ENCODE measurements at places on chromosomes 1 and 21. TPM values are rescaled to one million over a fixed set of nuclear protein-coding genes. Genes with fewer than 3 reads are reported as not detected.
A peak's percentile ranks its signal among the peaks of the same experiment; 100 is the strongest.

YTHDF2 gene
- polyA plus RNA-seq: 123 TPM

NR0B2 gene
- not detected for polyA plus RNA-seq

HSD3B2 gene
- polyA plus RNA-seq: not detected

KCNT2 gene
- polyA plus RNA-seq: 3.5 TPM

C1orf94 gene
- 4.3 TPM for polyA plus RNA-seq

FAM110D gene
- 0.39 TPM for polyA plus RNA-seq

PTPN22 gene
- 0.40 TPM for polyA plus RNA-seq

FCRL1 gene
- polyA plus RNA-seq: not detected

ABCG1 gene
- polyA plus RNA-seq: 1.7 TPM

- DNase-seq: no peak
Measured at GRCh38 chr1:41868241-41868998, 50.3 kb downstream of the HIVEP3 start.

GRCh38 chr21:33817138-33817537 is 98.5 kb downstream of the ATP5PO start:
- no peak for DNase-seq

DNA sequence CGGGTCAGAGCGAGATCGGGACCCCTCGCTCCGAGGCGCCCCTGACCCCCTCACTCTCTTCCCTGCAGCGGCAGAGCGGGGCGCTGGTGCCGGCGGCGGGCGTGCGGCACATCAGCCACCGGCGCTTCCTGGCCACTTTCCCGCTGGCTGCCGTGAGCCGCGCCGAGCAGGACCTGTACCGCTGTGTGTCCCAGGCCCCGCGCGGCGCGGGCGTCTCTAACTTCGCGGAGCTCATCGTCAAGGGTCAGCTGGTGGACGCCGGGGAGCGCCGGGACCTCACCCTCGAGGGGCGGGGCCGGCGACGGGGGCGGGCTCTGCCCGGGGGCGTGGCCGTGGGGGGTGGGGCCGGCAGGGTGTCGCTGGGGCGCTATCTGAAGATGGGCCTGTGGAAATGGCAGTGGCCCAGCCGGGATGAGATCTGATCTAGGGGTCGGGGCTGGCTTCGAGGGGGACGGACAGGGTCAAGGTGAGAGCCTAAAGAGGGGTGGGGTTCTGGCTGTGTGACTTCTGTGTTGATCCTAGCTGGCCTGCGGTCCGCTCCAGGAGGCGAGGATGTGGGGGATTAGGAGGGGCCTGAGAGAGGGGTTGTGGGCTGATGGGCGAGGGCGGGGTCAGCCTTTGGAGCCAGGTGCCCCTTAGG is 23.6 kb downstream of the PTPRU start:
- DNase-seq: peak; percentile 84

- no peak for DNase-seq
Measured at GRCh38 chr1:245864872-245865271, 642.2 kb downstream of the SMYD3 start.

- no peak for DNase-seq
Measured at GRCh38 chr1:234578087-234578486, 31.9 kb downstream of the IRF2BP2 start.

DNA sequence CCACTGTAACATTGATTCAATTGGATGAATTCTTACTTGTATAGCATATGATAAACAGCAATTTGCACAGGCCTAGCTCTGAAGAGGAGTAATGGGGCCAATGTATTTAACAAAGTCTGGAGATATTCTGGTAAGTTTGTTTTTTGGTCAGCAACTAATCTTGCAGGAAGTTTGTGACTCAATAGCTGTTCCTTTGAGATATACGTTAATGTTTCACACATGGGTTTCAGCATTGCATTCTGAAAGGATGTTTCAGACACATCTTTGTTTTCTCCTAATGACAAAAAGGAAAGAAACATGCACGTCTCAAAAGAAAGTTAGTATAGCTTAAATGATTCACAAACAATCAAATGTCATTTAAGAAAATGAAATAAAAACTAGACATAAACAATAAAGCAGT is 49.0 kb downstream of the LTN1 start:
- no peak for DNase-seq

DNA sequence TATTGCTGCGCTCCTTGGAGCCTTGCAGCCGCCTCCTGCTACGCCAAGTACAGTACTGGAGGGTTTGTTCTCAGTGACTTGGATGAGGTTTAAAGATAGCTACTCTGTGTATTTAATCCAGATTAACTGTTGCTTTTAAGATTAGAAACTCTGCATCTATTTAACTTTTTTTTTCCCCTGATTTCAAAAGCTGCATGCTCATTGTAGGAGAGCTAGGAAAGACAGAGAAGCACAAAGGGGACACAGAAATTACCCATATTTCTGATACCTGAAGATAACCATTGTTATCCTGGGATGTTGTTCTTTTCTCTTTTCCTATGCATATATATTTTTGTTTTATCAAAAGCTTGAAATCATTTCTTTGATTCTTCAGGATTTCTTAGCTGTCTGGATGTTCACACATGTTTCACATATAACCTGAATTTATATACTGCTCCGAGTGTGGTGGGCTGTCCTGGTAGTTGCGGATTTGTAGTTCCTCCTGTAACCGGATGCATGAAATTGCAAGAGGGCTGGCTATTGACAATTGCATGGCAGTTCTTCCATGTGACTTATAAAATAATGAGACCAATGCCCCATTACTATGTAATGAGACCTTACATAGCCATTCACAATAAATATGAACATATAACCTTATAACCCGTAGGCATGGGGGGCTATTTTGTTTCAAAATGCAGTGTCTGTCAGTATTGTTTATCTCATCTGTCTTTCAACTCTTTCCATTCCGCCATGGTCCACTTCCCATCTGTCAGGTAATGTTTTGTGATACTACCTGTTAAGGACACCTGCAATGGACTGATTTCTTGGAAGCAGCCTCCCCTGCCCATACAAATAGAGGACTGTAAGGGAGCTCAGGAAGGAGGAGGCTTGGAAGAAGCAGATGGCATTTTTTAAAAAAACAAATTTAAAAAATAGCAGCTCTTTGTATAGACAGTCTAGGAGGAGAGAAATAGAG is 1.4 kb downstream of the RAVER2 start:
- no peak for DNase-seq

DNA sequence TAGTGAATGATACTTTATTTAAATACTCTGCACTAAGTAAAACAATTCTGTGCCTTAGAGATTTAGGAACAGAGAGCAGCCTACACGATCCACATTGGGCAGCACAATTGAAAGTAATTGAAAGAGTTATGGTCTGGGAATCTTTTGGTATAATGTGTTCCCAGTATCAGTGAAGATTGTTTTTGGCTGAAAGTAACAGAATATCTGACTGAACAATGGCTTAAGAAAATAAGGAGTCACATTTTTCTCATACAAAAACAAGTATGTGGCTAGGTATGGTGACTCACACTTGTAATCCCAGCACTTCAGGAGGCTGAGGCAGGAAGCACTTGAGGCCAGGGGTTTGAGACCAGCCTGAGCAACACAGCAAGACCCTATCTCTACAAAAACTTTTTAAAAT is 306.2 kb downstream of the NFIA start:
- DNase-seq: no peak

DNA sequence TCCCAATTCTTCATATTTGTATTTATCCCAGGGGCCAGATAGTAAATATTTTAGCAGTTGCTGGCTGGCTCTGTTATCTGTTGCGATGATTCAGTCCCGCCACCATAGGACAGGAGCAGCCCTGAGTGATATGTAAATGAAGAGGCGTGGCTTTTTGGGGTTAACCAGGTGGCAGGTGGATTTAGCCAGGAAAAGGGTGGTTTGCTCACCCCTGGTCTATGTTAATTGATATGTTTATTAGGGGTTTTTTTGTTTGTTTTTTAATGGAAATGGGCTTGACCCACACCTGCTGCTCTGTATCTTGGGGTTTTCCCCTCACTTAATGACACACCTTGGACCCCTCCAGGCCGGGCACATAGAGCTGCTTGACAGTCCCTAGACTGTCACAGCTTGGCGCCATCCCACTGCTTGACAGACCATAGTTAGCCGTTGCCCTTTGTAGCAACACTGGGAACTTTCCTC is 62.8 kb downstream of the PIK3CD start:
- DNase-seq: peak; percentile 96

DNA sequence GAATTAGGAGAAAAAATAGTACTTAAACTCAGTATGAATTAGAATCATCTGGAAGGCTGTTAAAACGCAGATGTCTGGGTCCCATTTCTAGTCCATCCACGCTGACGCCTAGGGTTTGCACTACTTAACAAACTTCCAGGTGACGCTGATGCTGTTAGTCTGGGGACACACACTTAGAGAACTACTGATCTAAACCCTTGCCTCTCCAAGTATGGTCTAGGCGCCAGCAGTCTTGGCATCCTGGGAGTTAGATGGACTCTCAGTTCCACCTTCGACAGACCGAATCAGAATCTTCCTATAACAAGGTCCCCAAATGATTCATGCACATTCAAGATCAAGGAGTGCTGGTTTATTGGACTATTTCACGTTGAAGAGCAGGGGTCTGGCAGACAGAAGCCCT is 11.5 kb downstream of the DIO1 start:
- no peak for DNase-seq

DNA sequence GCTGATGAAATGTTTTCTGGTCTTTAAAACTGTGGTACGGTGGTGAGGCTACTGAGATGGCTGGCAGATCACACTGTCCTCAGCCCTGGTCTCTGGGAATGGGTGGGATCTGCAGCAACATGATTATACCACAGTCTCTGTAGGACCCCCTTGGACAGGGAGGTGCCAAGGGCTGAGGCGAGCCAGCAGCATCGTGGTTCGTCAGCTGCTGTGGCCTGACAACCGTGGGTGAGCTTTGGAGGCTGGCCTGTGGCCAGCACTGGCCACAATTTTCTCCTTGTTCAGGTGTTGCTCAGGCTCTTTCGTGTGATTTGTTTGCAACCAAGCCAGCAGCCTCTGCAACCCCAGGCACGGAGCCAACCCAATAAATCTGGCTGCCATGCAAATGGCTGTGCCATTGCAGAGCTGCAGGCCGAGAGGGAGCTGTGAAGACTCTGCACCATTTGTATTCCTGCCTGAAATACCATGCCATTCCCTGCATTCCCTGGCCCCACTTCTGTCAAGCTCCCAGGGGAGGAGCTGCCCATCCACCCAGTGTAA is 70.9 kb downstream of the PCP4 start:
- DNase-seq: no peak

GRCh38 chr1:39394598-39394997 is 96.8 kb upstream of the BMP8A start:
- DNase-seq: no peak

- peak; percentile 55 for DNase-seq
Measured at GRCh38 chr1:207321790-207322645, 540 bp downstream of the CD55 start.

GRCh38 chr21:17526776-17527175 is 13.9 kb downstream of the CXADR start:
- no peak for DNase-seq

- DNase-seq: no peak
Measured at GRCh38 chr1:178160736-178161475, 67.0 kb downstream of the RASAL2 start.

- DNase-seq: no peak
Measured at GRCh38 chr1:71668065-71668464, 587.2 kb upstream of the ZRANB2 start.

DNA sequence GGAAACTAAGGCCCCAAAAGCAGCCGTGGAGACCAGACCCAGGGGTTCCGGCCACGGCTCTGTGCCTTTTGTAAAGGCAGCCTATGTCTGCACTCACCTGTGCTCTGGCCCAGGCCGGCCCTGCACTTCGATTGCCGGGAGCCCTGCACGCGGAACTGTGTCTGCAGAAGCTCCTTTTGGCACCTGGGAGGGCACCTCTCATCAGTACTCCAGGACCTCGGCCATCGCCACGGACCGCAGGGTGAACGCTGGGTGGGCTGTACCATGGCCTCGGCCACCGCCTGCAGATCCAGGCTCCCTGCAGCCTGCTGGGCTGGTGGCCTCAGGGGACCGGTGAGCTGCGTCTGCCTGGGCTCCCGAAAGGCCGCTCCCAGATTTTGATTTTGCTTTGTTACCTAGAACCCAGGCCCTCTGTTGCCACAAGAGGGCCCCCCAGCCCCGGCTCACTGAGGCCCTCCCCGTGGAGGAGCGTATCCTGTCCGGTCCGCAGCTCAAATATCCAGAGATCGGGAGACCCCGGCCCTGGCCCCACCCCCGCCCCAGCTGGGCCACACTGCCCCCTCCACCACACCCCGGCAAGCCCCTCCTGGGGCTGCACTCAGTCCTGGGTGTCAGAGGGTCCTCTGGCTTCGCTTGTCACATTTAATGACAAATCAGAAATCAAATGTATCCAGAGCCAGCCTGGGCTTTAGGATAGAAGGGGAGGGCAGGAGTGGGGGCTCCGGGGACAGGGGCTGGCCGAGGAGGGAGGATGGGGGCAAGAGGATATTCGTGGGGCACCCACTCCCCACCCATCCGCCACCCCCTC is 60.2 kb upstream of the PDE9A start:
- DNase-seq: peak; percentile 94

DNA sequence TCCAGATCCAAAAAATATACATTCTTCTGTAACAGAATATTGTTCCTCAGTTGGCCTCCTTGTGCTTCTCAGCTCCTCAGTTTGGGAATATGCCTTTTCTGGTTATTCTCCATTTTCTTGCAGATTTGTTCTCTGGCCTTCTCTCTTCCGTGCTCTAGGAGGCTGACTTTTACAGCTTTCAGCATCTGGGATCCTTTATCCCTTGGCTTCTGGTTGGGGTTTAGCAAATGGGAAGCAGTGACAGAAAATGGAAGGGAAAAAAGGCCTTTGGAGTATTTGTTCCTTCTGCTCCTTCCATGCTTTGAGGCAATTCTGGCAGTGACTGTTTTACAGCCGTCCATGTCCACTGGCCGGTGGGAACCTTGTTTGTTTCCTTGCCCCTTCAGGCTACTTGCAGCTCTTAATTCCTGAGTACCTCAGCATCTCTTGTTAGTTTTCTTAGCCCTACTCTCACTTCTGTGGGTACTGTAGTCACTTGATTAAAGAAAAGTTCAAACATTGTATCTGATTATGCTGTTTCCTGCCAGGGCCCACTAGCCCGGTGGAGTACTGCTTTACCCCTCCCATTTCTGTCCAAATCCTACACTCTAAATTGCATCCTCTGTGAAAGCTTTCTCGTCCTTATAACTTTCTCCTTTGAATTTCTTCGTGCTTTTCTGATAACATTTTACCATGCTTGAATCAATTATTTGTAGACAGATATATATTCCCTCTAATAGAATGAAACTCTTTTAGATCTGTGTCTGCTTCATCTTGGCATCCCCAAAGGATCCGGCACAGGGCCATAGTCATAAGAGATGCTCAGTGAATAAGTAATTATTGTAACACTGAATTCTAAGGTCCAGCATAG is 118.2 kb downstream of the OSBPL9 start:
- no peak for DNase-seq

GRCh38 chr1:153506386-153506785 is 29.4 kb downstream of the S100A6 start:
- no peak for DNase-seq
